NCI-H774 (cell line): ENCODE measurements at places on chromosomes 1 and 21.

DNA sequence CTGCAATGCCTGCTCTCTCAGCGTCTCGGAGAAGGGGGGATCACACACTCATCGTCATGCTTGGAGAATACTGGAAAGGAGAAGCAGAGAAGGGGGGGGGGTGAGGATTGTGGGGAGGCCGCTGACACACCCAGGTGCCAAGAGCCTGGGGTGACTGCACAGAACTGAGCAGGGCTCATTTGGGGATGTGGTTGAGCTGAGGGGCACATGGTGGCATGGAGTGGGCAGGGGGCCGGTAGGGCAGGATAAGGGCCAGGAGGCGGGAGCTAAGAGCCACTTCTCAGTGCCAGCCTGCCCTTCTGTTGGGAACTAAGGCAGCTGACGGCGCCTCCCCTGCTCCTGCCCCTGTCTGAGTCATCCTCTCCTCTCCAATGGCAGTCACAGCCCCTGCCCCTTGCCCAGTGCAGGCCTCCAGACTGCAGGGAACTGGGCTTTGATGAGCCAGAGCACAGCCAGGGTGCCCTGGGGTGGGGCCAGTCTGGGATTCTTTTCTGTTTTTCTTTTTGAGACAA lies 27.2 kb downstream of the MRPL37 start:
- DNase-seq: no peak

DNA sequence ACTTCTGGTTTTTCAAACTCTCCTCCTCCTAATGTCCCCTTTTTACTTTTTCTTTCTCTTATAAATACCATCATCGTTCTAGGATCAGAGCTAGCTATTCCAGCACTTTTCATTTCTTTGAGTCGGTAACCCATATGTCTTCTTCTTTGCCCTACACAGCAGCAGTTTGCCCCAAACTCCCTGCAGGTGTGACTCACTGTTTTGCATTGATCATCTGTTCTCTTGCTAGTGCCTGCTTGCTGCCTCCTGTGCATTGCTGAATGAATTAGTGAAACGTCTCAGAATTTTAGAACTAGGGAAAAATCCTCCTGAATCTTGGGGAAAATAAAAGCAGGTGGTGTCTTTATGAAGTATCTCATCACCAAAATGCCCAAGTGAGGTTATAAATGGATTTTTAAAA lies 21.7 kb downstream of the KCNK2 start:
- no peak for DNase-seq

DNA sequence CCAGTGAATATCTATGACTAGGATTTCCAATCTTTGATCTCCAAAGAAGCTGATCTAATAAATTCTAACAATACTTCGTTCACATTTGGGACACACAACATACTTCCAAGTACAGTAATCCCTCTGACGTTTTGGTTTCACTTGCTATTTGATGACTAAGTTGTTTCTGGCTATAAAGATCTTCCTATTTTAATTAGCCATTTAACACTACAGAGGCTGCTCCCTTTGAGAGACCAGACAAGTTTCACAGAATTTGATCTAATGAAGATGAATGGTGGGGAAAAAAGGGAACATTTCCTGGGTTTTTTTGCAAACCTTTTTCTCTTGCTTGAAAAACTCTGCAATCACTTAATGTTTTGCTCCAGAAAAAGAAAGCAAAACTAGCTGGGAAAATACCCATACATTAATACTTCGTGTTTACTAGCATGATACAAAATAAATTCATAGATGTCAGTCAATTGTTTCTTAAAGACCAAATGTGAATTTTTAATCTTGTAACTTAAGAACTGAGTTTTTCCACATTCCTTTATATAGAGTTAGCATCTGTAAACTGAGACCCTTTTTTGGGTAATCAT lies 28.0 kb upstream of the GLIS1 start:
- DNase-seq: no peak

- no peak for DNase-seq
Observed at GRCh38 chr1:179184403-179184802, 45.1 kb downstream of the ABL2 start.

DNA sequence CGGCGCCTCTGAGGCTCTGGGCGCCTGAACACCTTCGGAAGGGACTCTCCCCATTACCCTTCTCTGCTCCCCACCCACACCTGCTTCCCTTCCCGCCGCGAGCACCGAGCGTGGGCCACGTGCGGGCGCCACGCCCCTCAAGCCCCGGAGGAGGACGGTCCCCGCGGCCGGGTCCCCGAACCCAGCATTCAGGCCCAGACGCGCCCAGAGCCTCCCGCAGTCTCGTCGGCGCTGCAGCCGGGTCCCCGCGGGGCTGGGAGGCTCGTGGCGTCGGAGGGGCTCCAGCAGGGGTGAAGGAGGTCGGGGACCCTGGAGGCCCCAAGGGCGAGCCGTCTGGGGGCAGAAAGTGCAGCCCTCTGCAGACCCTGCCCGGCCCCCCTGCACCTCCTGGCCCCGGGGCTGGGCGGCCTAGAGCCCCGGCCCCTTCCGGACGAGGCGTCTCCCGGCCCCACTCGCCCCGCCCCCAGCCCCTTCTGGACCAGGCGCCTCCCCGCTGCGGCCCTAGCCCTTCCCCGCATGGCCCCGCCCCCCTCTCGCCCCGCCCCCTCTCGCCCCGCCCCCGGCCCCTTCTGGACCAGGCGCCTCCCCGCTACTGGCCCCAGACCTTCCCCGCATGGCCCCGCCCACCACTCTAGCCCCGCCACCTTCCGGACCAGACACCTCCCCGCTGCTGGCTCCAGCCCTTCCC lies 378 bp upstream of the SMIM1 start:
- DNase-seq: peak; percentile 35

DNA sequence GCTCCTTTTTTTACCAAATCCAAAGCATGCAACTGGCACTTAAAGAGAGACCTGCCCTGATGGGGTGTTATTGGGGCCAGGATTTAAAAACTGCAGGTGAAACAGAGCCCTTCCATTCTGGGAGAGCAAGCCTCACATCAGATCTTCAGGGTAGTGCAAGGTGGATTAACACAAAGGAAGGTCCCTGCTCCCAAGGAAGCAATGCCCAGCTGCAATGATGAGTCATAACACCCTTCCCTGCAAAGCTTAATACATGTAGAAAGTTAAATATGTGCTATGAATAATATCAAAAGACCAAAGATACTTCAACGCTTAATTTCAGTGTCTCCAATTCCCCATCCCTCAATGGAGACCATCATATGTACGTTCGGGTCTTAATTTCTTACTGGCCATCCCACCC lies 508.0 kb downstream of the OMA1 start:
- no peak for DNase-seq

DNA sequence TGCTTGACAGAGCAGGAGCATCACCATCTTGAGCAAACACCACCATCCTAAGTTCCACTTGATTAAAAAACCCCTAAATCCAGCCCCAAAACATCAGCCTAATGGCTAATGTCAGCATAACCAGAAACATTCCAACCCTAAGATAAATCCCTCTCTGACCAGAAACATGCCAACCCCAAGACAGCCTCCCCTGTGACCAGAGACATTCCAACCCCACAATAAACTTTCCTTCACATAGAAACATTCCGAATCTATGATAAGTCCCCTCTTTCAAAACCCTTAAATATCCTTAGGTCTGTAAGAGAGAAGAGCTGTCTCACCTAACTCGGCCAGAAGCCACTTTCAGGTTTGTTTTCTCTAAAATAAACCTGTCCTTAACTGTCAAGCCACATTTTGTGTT lies 17.4 kb upstream of the SLC2A5 start:
- no peak for DNase-seq

DNA sequence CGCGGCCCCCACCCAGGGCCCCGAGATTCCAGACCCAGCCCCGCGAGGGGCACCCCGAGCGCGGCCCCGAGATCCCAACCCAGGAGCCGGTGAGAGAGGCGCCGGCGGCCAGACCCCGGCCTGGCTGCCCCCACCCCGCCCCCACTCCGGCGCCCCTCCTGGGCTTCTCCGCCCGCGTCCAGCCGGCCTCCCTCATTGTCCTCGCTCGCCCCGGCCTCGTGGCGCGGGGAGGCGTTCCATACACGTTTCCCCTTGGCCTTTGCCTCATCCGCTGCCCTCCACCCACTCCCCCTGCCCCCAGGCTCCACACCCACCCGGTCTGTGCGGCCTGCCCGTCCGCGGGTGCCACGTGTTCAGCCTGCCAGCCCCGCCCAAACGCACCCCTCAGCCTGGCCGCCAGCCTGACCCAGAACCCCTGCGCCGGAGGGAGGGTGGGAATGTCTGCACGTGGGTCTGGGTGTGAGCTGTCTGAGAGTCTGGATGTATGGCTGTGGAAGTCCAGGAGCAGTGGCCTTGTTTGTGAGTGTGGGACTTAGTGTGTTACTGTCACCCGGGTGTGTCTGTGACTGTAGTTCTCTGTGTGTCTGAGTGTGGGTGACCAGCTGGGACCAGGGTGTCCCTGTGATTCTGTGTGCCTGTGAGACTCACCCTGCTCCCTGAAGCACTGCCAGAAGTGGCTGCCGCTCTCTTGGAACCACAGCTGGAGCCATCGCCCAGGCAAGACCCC lies 681 bp downstream of the B4GALT2 start:
- DNase-seq: no peak

GRCh38 chr1:172779491-172779890 lies 120.6 kb downstream of the FASLG start:
- no peak for DNase-seq

GRCh38 chr1:161706482-161707347 lies at the start of gene FCRLA:
Gene FCRLA (plus strand): TSS chr1:161707229. CDS start chr1:161707265, 36 bp downstream.
- no peak for DNase-seq

DNA sequence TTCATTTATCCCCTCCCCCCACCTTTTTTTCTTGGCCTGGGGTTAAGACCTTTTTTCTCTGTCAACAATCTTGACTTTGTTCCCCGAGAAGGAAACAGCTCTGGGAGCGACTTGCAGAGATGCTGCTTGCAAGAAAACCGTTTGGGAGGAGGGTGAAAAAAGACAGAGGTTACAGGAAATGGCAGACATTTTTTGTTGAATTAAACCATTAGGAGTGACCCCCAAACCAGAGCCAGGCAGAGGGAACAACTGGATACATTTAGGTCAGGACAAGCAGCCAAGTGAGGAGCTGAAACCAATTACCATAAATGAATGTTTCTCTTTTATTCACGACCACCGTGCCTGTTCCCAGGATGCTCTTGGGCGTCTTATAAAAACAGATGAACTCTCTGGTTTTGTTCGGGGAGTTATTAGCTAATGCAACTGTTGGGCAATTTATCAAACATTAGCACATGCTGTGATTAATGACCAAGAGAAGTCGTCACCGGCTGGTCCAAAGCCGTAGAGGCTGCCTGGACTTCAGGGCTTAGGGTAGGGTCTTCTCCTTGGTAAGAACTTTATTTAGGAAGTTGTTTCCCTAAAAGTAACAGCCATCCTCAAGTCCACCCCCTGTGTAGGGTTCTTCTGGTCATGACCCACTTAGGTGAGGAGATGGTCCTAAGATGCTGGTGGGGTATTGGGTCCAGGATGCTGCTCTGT lies 141.0 kb downstream of the FOXD2 start:
- no peak for DNase-seq

DNA sequence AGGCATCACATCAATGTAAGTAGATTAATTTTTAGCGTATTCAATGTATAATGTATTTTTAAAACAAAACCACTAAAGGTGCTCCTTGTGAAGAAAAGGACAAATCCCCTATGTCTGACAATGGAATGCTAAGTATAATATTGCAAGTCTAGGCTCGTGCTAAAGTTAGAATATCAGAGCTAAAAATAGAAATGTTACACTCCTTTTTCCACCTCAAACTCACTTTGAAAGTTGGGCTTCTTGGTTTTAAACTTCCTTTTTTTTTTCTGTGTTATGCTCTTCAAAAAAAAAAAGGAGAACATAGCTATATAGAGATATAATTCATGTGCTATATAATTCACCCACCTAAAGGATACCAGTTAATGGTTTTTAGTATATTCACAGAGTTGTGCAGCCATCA lies 3.6 kb upstream of the SERBP1 start:
- DNase-seq: no peak

- DNase-seq: peak; percentile 89
Observed at GRCh38 chr1:60281360-60281932, 207.9 kb upstream of the C1orf87 start.

GRCh38 chr1:115107516-115108260 lies 18.4 kb upstream of the TSPAN2 start:
- DNase-seq: no peak

GRCh38 chr1:30757352-30758120 lies at the start of gene LAPTM5:
Gene LAPTM5 (minus strand): TSS chr1:30757774. CDS start chr1:30757745, 29 bp downstream.
- no peak for DNase-seq

DNA sequence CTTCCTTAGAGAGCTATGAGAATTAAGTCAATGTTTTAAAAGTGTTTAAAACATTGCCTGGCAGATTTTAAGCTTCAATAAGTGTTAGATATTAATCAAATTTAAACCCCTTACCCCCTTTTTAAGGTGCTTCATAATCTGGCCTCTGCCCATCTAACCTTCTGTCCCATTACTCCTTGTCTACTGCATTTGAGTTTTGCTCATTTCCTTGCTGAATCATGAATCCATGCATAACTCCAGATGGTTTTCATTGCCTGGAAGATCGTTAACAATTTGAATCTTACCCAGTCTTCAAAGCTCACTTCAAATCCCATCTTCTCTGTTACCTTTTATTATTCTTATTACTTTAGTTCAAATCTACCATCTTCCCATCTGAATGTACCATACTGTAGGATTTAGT lies 4.6 kb downstream of the HJV start:
- no peak for DNase-seq

DNA sequence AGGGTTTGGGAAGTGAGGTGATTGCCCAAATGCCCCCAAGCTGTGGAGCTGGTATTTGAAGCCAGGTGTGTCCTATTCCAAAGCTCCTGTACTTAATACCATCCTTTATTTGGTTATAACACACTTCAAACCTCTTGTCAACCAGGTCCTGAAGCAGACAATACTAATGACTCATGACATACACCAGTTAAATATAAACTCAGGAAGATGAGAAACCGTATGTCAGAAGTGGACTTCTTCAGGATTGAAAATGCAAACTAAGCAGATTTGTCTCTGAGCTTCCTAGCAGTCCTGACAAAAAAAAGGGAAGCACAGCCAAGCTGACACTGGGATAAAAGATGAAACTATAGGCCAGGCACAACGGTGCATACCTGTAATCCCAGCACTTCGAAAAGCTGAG lies 70.6 kb downstream of the ALPL start:
- no peak for DNase-seq

GRCh38 chr21:33544451-33545195 lies 1.8 kb downstream of the SON start:
- no peak for DNase-seq

- no peak for DNase-seq
Observed at GRCh38 chr1:233135833-233136232, 159.7 kb downstream of the PCNX2 start.

GRCh38 chr1:239675735-239676134 lies 289.4 kb downstream of the CHRM3 start:
- DNase-seq: no peak

DNA sequence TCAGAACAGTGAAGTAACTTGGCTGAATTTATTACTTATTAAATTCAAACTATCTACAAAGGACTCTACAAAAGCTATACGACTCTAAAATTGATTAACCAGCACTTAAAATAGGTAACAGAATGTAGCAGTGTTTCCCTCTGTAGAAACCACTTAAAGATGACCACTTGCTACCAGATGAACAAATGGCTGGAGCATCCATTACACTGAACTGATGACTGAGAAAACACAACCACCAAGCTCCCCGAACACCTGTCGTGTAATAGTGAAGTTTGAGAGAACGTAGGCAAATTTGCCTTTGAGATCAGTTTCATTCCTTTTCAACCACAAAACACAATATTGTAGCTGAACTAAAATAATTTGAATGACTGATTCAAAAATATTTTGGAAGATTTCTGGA lies 226.7 kb downstream of the KCNT2 start:
- no peak for DNase-seq

- DNase-seq: peak; percentile 69
Observed at GRCh38 chr1:41242342-41243078, 404 bp upstream of the SCMH1 start.

- DNase-seq: no peak
Observed at GRCh38 chr21:37683396-37684114, 232.7 kb downstream of the KCNJ6 start.

GRCh38 chr21:39422527-39423241 lies 22.9 kb downstream of the LCA5L start:
- DNase-seq: no peak
